ENCODE measurements at places on chromosomes 11 and 22.

DNA sequence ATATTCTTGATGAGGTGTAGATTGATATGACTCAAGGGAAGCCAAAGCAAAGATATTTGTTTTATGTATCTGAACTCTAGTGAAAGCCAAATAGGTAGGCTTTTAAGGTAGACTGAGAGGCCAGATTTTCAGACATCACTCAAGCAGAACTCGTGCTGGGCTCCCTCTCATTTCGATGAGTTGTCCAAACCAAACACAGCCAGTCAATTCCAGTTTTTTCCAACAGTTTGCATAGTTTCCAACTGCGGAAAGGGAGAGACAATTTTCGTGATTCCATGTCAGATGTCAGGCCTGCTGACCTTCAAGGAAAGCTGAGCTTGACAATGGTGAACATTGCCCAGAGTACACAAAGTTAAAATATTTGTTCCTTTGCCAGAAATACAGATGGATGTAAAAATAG lies 110.9 kb upstream of the MPPED2 start:
- DNase-seq: no peak

DNA sequence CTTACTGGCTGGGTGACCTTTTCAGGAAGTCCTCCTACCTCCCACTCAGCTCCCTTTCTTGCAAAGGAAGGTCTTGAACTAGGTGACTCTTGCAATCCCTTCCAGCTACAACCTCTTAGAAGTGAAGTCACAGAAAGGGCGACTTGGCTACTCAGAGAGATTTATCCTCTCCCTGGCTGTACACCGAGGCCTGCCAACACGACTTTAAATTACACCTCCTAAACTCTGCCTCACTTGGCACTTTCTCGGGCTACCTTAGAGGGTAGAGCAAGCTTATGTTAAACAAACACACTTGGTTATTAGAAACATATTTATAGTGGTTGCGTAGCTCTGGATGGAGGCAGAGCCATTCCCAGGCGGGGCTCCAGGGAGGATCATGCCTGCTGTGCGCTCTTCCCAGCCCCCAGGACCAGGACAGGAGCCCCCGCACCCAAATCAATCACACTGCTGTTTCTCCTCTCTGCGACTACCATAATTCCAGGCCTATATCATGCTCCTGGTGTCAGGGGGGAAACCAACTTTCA lies 358.4 kb downstream of the BUD13 start:
- no peak for DNase-seq

- DNase-seq: no peak
These were observed 31.3 kb downstream of the ATXN10 start for GRCh38 chr22:45702981-45703380.

DNA sequence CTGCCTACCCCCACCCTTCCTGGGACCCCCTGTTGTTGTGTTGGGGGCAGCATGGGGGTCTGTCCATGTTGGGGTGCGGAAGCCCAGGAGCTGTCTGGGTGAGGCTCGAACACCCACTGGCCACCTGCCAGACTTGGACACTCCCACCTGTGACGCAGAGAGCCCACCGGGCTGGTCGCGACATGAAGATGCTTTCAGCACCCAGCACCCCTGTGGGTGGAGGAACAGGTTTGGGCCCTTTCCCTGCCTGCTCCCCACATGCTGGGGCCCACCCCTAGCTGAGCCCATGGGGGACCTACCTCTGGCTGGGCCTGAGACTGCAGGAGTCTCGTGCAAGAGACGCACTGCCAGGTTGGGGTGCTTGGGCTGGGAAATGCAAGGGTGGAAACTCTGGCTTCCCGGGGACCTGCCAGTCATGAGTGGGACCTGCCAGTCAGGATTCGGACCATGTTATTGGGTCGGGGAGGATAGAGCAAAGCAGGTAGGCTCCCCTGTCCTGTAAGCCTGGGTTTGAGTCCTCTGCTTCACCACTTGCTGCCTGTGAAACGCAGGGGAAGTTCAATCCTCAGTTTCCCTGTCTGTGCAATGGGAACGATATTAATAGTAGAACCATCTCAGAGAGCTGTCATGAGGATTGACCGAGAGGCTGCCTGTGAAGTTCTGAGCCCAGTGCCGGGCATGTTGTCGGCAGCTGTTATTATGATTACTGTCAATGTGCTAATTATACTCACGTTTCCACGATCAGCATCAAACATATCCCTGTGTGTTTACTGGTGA lies 24.1 kb downstream of the KIAA1671 start:
- DNase-seq: no peak

- DNase-seq: no peak
These were observed 710 bp downstream of the TUB start for GRCh38 chr11:8081591-8082250.

DNA sequence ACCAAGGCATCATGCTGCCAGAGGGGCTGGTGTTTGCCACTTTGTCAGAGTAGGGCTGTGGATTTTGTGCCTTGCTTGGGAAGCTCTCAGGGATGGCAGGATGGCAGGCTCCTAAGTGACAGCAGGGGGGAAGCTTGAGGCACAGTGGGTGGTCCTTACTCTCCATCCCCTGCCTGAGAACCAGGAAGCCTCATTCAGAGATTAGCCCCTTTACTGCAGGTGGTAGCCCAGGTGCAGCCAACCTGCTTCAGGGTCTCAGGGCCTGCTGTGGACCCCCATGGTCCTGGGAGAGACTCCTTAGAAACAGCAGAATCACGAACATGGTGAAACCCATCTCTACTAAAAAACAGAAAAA lies 8.9 kb upstream of the ST3GAL4 start:
- DNase-seq: no peak

- DNase-seq: no peak
These were observed 1052.3 kb downstream of the NTM start for GRCh38 chr11:132422722-132423121.

DNA sequence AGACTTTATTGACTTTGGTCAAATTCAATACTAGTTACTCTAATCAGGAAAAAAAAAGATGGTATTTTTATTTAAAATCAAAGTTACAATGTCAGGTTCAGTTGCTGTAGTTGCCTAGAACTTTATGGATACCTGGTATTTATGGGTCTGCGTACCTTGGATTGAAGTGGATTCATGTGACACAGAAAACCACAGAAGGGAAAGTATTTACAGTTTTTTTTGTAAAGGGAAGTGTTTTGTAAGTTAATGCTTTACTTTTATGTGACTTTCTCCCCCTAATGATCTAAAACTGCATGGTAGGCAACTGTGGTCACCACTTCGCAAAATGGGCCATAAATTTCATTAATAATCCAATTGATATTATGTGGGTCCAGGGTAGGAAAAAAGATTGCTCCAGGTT lies 65.2 kb upstream of the ADA2 start:
- no peak for DNase-seq

DNA sequence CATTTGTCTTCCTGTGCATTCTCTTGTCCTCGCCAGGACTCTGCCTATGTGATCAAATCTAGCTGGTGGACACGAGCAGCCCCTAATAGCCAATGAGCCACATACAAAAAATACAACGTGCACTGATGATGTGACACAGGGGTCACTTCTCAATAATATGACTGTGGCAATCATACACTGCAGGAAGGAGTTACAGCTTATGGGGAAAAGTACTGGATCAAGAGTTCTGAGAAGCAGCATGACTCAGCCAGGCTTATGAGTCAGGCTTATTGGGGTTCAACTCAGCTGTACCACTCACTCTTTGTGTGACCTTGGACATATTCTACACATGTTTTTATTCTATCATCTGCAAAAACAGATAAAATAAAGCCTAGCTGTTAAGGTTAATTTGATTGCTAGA lies 889.4 kb upstream of the TENM4 start:
- DNase-seq: no peak

- DNase-seq: no peak
These were observed 32.2 kb upstream of the SHANK2 start for GRCh38 chr11:71284525-71285092.

- no peak for DNase-seq
These were observed 79.3 kb downstream of the MICAL2 start for GRCh38 chr11:12189543-12190235.
